Dermis blood vessel endothelial cell (primary cell): ENCODE measurements at places on chromosomes 16 and 17. TPM values are rescaled to one million over a fixed set of nuclear protein-coding genes. Genes with fewer than 3 reads are reported as not detected.
A peak's percentile ranks its signal among the peaks of the same experiment; 100 is the strongest.

- no peak for DNase-seq
Measured at GRCh38 chr16:21625026-21625425, 25.6 kb downstream of the METTL9 start.

MT4 gene
- total RNA-seq = not detected in 2 replicates

HLF gene
- total RNA-seq = 0.05 TPM in 1 of 2 replicates, not detected in the other

GRCh38 chr17:80891397-80892018 lies 100.1 kb upstream of the CHMP6 start:
- peak; percentile 82 for DNase-seq

CES3 gene
- not detected in 2 replicates for total RNA-seq

- DNase-seq = peak; percentile 75
Measured at GRCh38 chr17:45149669-45150664, 1.7 kb downstream of the HEXIM1 start.

DNA sequence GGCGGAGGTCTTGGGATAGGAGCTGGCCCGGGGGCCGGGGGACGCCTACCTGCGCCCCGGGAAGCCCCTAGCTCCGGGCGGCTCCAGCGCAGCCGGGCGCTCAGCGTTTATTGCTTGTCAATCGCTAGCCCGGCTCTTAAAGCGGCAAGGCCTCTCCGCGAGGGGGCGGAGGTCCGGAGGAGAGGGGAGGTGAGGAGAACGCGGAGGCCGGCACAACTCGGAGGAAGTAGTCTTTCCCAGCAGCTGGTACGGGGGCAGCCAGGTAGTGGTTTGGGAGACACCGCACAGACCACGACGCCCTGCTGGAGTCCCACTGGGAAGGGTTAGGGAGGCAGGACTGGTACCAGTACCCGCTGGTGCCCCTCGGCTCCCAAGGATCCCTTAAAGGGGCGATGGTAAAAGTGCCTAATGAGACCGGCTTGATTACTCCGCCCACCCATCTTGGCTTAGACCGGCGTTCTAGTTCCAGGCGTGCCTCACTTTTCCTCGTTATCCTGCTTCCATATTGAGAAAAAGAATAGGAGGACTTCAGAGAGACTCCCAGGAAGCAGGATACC lies at the start of gene MPP2:
TSS of gene MPP2 (minus strand) at position 112 of the 557 bp plus-strand sequence. CDS start 3,076 bp downstream, outside the sequence.
- DNase-seq = peak; percentile 58

- no peak for DNase-seq
Measured at GRCh38 chr17:4438162-4438944, 4.6 kb downstream of the SPNS3 start.

GPR139 gene
- not detected in 2 replicates for total RNA-seq

- DNase-seq = no peak
Measured at GRCh38 chr17:81194941-81195901, 27.5 kb downstream of the CEP131 start.

JPH3 gene
- total RNA-seq = 0.34 and 0.51 TPM in 2 replicates

NCOR1 gene
- total RNA-seq = 114 and 140 TPM in 2 replicates

DYNLRB2 gene
- total RNA-seq = not detected in 2 replicates

- DNase-seq = no peak
Measured at GRCh38 chr16:72202014-72202413, 30.1 kb upstream of the PMFBP1 start.

- DNase-seq = no peak
Measured at GRCh38 chr17:27218719-27219488, 75.0 kb upstream of the WSB1 start.

DLG4 gene
- 13.4 and 21.5 TPM in 2 replicates for total RNA-seq

- peak; percentile 24 for DNase-seq
Measured at GRCh38 chr17:18187226-18187625, 3.6 kb downstream of the ALKBH5 start.

DNA sequence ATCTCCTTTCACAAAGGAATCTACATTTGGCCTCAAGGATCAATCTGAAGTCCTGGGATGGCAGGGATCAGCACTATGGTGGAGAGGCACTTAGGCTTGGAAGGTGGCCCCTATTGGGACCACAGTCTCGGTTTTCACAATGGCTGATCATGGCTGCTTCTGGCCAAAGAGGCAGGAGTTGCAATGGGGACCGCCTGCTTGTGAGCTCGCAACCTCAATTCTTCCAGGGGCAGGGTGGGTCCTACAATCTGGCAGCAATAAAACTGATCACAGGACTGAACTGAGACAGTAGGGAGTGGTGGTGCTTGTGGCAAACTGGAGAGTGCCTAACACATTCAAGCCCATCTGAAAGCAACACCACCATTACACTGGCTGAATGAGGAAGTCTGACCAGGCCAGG lies 83.1 kb downstream of the NETO2 start:
- DNase-seq = no peak

DNAI2 gene
- not detected in 2 replicates for total RNA-seq

GRCh38 chr16:3938471-3938842 lies 57.9 kb upstream of the CREBBP start:
- DNase-seq = no peak

CACNA1H gene
- 0.05 and 0.17 TPM in 2 replicates for total RNA-seq

DNA sequence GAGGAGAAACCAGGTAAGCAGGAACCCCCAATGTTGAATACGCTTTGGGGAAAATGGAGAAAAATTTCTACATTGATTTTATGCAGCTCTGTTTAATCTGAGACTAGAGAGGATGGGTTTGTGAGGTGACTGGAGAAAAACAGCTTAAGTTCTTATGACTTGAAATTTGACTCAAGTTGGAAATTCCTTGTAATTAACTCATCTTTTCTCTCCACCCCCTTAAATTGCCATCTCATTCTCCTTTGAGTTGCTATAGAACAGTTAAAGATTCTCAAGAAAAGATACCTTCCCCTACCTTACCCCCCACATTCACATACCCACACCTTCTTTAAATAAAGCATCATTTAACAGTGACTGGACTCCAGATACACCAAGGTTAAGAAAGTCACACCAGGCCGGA lies 24.2 kb downstream of the ZNRF1 start:
- no peak for DNase-seq

DNA sequence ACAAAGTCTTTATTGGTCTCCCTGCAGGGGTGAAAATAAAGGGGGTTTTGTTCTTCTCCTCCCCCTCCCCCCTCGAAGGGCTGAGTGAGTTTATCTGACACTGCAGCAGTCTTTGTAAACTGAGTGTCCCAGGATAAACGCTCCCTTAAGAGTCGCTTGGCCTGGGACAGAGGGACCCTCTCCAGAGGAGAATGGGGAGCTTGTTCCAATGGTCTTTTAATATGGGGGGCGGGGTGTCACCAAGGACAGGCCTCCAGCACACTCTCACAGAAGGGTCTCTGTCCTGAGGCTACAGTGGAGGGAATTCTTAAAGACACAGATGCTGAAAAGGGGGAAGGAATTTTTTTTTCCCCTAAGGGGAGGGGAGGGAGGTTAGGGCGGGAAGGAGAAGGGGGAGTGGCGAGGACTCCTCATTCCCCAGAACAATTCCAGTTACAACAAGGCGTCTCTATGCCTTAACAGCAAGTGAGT lies 455.5 kb downstream of the SOX9 start:
- no peak for DNase-seq

GRCh38 chr17:37737081-37737480 lies 7.8 kb downstream of the HNF1B start:
- DNase-seq = no peak

DNA sequence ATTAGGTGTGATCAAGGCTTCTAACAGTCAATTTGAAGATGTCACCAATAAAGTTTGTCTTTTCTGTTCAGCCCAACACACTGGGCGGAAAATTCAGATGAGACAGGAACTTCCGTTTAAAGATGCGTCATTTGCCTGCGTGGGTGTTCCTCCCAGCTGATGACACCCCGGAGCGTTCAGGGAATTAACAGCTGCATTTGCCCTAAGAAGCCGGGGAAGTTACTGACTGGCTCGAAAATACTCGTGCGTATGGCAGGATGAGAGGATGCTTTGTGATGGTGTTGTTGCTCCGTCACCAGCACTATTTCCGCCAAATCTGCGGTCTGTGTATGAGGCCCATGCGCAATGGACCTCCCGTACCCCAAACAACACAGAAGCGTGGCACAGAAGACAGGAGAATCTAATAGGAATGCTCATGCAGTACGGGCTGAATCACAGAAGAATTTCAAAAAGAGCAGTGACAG lies 11.9 kb upstream of the PVALEF start:
- peak; percentile 78 for DNase-seq

DNA sequence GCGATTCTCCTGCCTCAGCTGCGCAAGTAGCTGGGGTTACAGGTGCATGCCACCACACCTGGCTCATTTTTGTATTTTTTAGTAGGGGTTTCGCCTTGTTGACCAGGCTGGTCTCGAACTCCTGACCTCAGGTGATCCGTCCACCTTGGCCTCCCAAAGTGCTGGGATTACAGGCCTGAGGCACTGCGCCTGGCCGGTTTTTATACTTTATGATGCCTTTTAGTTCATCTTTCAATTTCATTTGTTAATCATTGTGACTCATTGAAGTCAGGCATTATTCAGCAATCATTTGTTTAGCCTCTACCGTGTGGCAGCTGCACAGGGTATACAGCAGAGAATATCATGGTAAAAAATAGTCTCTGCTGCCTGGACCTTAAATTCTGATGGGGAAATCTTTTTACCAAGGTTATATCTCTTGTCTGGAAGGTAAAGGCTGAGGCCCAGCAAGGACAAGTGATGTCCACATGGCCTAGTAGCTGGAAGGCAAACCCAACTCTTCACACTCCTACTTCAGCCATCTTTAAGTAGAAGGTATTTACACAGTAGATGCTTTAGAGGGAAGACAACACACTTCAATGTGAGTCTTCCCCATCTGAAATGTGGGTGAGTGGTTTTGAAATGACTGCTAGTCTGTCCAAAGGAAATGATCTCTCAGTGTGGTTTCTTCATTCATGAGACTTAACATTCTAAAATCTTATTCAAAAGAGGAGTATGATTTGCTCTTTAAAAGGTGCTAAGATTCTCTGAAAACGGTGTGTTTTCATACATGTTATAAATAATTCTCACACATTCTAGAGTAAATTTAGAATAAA lies 2.4 kb downstream of the PRPSAP2 start:
- DNase-seq = no peak

DNA sequence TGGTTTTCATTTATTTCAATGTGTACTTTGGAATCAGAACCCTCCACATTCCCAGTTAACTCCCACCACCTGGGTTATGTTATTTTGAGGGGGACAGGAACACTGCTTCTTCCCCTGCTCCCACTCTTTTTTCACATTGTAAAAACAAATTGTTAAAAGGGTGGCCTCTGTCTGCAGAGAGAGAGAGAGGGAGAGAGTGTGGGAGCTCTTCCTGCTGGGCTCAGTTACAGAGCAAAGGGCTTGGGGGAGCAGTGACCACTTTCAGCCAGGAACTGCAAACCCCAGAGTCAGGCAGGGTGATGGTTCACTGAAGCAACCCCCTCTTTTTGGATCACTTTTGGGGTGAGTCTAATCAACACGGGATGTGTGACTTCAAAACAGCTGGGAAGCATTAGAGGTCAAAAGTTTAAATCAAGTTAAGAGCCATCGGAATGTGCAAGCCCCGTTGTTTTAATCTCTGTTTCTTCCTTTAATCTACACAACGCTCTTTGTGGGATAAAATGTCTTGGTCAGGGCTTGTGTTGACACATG lies 577.0 kb upstream of the CDH11 start:
- DNase-seq = no peak

GRCh38 chr17:76688165-76688622 lies 22.6 kb downstream of the MXRA7 start:
- DNase-seq = peak; percentile 49

DDX28 gene
- total RNA-seq = 15.1 and 19.5 TPM in 2 replicates

EVI2B gene
- total RNA-seq = under 0.01 and 0.19 TPM in 2 replicates

GRCh38 chr16:20136446-20136968 lies 62.8 kb upstream of the GPR139 start:
- no peak for DNase-seq

DNA sequence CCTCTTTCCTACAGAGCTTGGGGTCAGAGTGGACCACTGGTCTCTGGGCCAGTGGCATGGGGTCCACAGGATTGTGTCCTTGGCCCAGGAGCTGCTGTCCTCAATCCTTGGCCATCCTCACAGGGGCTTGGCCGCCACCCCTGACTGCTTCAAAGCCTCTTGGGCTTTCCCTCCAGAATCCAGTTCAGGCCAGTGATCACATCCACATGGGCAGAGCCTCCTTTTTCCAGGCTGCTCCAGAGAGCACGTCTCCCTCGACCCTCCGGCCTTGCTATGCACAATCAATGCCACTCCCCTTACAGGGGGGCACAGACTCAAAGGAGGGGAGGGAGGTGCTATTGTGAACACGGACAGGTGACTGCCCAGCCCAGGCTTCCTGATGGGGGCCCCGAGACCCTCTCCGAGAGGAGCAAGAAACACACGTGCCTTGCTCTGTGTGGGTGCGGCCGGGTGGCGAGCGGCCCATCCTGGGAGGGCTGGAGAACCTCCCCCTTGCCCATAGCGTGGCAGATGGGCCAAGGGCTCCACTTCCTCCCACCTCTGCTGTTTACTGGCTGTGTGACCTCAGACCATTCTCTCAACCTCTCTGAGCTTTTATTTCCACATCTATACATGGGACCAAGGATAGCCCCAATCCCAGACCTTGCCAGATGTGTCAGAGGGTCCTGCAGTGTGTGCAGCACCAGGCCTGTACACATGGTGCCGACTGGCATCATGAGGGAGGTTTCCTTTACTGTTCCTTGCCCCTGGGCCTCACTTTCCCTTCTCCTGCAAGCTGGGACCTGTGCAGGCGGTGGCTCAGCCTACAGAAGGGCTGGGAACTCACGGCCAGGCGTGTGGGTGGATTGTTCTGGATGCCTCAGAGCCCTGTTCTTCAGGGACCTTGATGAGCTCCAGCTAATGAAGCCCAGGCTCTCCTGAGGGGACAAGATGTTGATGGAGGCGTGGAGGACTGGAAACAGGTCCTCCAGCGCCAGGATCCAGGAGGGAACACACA lies 229.0 kb upstream of the GSE1 start:
- DNase-seq = no peak

GRCh38 chr17:7878234-7878633 lies 10.4 kb upstream of the CHD3 start:
- no peak for DNase-seq

DNA sequence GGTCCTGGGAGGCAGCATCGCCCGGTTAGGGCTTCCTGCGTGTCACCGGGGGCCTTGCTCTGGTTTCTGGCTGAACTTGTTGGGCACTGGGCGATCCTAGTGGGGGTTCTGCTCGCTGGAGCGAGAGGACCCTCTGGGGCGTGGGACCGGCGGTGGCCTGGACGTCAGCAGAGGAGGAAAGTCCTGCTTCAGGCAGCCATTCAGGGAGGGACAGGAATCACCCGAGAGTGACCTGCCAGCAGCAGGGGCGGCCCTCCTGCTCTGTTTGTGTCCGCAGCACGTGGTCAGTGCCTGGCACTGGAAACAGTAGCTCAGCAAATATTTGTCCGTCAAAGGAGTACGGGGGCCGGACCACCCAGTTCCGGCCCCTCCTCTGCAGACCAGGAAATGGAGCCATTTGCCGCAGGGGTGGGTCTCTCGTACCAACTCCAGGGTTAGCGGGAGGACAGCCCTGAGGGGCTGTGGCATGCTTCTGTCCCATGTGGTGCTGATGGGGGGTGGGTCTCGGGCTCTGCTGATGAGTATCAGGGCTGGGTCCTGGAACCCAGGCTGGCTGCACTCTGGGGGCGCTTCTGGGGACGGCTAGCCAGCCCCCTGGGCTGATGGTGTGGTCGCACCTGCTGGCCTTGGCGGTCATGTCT lies 48.3 kb downstream of the BAIAP2 start:
- peak; percentile 40 for DNase-seq

DNA sequence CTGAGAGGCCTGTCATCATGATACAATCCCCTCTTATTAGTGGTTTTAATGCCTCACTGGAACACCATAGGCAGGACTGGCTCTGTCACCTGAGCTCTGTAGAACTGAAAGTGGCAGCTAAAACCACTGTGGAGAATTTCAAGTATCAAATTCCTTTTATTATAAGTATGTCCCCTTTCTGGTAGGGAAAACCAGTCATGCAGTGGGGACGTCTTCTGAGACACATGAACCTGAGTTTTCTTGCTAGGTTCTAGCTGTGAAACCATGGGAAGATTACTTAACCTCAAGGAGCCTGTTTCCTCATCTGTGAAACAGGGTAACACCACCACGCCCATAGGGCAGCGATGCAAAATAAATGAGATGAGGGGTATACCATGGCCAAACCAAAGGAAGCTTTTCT lies 4.7 kb downstream of the VAC14 start:
- DNase-seq = no peak
